ENCODE measurements at places on chromosomes 13 and 19.

DNA sequence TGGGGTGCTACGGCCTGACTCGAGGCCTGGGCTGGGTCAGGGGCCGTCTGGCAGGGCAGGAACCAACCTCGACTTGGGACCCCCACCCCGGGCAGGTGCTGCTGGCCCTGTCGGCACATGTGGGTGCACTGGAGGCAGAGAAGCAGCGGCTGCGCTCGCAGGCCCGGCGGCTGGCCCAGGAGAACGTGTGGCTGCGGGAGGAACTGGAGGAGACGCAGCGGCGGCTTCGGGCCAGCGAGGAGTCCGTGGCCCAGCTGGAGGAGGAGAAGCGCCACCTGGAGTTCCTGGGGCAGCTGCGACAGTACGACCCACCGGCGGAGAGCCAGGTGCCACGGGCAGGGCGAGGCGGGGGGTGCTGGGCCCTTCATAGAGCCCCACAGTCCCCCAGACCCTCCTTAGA lies 5.9 kb downstream of the KLC3 start:
- no peak for DNase-seq

- no peak for DNase-seq
Observed at GRCh38 chr19:30488191-30488590, 116.0 kb downstream of the ZNF536 start.

- peak; percentile 98 for DNase-seq
Observed at GRCh38 chr19:19618219-19619051, at the start of gene PBX4. TSS of gene PBX4 (minus strand) at chr19:19618687. CDS start at chr19:19618629, 58 bp downstream.

- DNase-seq = peak; percentile 78
Observed at GRCh38 chr19:50431343-50432220, 1.1 kb upstream of the MYBPC2 start.

GRCh38 chr13:39692660-39693438 lies 37.4 kb downstream of the COG6 start:
- no peak for DNase-seq

All from stimulated activated CD8-positive, alpha-beta memory T cell treated with anti-CD3 and anti-CD28 coated beads, Interleukin-4, amount 100 ng/mL, for 1 hour (primary cell).